ENCODE measurements at places on chromosomes 16 and 17. TPM values are rescaled to one million over a fixed set of nuclear protein-coding genes. Genes with fewer than 3 reads are reported as not detected.

DNA sequence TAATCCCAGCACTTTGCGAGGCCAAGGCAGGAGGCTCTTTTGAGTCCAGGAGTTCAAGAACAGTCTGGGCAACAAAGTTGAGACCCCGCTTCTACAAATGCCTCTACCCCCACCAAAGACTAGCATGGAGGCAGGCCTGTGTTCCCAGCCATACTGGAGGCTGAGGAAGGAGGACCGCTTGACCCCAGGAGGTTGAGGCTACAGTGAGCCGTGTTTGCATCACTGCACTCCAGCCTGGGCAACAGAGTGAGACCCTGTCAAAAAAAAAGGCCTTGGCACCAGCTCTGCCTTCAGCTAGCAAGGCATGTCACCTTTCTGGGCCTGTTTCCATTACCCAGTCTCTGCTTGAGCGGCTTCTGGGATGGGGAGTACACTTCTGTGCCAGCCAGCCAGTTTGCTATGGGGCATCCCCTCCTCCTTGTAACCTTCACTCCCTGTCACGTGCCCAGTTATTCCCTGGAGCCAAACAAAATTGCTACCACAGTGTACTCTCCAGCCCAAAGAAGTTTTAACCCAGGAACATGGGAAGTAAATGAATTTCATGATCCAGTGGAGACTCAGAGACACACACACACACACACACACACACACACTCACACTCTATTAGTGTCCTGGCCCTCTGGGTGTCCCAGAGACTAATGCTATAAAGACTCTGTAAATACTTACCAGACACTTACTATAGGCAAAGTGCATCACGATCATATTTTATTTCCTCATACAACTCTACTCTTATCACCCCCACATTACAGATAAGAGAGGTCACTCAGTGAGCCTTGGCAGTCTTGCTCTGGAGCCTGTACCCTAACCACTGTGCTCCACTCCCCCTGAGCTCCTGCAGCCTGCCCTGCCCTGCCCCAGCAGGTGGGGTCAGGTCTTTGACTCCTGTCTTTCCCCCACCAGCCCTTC, 2.5 kb downstream of the CISD3 start:
- H3K4me3 ChIP-seq = peak overlapping the region; percentile 97
- H3K27me3 ChIP-seq = no peaks in the 10 kb centered on the region
- no peak for DNase-seq
- peaks cover 58% of the 10 kb centered on the region for H3K4me1 ChIP-seq
- H3K36me3 ChIP-seq = peaks cover 29% of the 10 kb centered on the region
- peak overlapping the region; percentile 77 for H3K27ac ChIP-seq

DNA sequence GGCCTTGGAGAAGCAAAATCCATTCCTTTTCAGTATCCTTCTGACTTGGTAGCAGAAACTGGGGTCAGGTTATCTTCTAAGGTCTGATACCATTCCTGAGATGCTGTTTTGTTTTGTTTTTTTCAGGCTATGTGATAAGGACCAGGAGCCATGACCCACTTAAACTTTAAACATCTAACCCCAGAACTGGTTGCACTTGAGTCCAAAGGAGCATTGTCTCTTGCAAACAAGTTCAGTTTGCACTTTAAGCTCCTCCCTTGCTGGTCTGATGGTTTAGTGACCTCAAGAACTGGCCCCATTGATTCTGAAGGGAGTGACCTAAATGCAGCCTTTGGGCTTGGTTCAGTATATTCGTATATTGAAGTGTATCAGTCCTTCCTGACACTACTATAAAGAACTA, 75.2 kb downstream of the ERCC4 start:
- H3K4me3 ChIP-seq = no peak overlapping the region
- H3K27me3 ChIP-seq = no peaks in the 10 kb centered on the region
- no peak overlapping the region for H3K27ac ChIP-seq
- no peaks in the 10 kb centered on the region for H3K36me3 ChIP-seq
- peaks cover 18% of the 10 kb centered on the region for H3K4me1 ChIP-seq

DNA sequence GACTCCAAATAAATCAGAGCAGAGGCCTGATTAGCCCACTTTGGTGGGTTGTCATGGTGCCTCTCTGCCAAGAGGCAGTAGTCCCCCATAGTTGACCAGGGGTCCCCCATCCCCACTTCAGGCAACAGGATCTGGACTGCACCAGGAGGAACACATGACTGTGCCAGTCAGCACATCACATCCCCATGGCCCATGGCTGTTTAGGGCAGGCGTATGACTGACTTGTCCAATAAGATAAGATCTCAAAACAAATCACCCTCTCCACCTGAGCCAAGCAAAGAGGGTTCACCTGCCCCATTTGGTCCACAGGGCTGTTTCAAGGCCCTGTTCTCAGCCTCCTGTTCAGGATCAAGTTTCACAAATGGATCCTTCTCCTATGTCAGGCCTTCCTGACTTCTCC, 93.3 kb downstream of the C16orf78 start:
- H3K36me3 ChIP-seq = peaks cover 3% of the 10 kb centered on the region
- no peak overlapping the region for H3K27ac ChIP-seq
- H3K27me3 ChIP-seq = no peaks in the 10 kb centered on the region
- no peak overlapping the region for H3K4me3 ChIP-seq
- peaks cover 36% of the 10 kb centered on the region for H3K4me1 ChIP-seq

GRCh38 chr16:27408602-27409031, 6.6 kb downstream of the IL21R start:
- H3K27me3 ChIP-seq = no peaks in the 10 kb centered on the region
- DNase-seq = no peak
- H3K36me3 ChIP-seq = peaks cover 85% of the 10 kb centered on the region

DNA sequence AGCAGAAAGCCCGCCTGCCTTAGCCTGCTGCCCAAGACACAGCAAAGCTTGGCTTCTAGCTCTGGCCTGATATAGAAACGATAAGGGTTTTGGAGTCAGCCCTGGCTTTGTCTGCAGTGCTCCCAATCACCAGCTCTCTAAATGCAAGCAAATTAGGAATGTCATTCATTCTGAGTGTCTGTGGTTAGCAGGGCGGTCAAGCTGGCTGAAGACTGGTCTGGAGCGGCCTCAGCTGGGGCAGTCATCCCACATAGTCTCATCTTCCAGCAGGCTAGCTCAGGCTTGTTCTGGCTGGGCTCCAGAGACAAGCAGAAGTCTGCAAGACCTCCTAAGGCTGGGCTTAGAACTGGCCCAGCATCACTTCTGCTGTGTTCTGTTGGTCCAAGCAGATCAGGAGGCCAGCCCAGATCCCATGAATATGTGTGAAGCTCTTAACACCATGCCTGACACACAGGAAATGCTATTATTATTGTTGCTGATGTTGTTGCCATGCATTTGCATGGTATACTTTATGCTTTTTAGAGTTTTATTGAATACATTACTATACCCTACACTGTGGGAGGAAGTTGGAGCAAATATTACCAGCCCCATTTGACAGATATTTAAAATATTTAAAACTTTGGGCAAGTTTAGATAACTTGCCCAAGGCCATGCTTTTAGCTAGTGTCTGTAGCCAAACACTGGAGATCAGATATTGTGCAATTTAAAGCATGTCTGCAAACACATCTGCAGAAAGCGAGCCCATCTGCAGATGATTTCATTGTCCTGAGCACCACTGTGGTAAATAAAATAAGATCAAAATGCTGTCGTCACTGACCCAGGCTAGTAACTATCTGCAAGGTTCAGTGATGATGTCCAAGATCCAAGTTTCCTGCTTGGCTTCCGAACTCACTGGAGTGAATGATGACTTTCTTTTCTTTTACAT, 24.8 kb downstream of the TMC7 start:
- H3K4me1 ChIP-seq = no peaks in the 10 kb centered on the region
- H3K36me3 ChIP-seq = no peaks in the 10 kb centered on the region
- no peak overlapping the region for H3K4me3 ChIP-seq

DNA sequence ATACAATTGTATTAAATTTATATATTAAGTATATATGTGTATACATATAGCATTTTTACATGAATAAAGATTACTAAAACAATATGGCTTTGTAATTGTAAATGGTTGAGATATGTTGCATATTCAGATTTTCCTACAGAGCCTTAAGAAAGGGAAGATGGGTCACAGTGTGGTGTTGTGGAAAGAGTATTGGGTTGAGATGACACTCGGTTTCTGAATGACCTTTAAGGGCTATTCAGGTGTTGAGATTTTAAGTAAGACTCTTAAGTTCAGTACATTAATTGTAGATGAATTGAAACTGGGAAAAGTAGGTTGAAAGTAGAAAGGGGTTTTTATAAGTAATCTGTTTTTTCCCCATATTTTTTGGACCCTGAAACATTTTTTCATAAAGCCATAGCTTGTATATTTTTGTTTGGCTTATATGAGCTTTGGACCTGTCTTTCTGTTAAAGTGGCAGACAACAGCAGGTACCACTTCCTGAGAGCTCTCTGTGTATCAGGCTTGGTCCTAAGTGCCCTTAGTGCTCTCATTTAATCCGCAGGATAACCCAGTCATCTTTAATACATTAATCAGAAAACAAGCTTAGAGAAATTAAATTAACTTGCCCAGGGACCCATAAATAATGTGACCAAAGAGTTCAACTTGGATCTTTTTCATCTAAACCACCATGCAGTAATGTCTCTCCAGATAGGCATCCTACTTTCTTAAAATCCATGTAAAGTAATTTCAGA, 48.5 kb upstream of the MRC2 start:
- peaks cover 47% of the 10 kb centered on the region for H3K36me3 ChIP-seq
- no peak overlapping the region for H3K27ac ChIP-seq
- H3K27me3 ChIP-seq = no peaks in the 10 kb centered on the region
- DNase-seq = no peak

DNA sequence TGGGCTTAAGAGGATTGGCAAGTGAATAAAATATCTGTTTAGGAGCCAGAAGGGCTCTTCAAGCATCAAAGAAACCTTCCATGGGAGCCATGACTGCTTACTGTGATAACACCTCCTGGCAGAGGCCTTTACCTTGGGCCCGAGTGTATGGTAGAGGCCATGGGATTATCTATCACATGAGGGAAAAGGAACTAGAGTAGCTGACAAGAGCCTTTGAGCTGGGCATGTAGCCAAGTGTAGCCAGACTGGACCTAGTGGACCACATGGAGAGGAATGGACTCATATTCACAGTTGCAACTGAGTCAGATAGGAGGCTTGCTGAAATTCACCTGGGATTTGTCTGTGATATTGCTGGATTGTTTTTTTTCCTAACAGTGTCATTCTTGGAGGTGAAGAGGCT, 276.0 kb upstream of the ZFHX3 start:
- H3K4me3 ChIP-seq = no peak overlapping the region
- no peaks in the 10 kb centered on the region for H3K4me1 ChIP-seq
- no peak for DNase-seq
- no peak overlapping the region for H3K27ac ChIP-seq
- H3K27me3 ChIP-seq = no peaks in the 10 kb centered on the region

DNA sequence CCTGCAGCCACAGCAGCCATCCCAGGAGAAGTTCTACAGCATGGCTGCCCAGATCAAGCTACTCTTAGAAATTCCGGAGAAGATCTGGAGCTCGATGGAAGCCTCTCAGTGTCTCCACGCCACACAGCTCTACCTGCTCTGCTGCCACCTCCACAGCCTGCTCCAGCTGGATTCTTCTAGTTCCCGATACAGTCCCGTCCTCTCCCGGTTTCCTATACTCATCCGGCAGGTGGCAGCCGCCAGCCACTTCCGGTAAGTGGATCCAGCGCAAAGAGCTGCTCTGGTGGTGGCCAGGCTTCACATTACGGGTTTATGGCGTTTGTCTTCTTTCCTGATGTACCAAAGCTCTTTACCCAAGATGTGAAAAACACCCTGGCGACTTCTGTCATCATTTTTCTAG, 3.6 kb downstream of the COG1 start:
- H3K36me3 ChIP-seq = peaks cover 55% of the 10 kb centered on the region
- H3K4me1 ChIP-seq = peaks cover 17% of the 10 kb centered on the region
- H3K27ac ChIP-seq = no peak overlapping the region
- DNase-seq = no peak

DNA sequence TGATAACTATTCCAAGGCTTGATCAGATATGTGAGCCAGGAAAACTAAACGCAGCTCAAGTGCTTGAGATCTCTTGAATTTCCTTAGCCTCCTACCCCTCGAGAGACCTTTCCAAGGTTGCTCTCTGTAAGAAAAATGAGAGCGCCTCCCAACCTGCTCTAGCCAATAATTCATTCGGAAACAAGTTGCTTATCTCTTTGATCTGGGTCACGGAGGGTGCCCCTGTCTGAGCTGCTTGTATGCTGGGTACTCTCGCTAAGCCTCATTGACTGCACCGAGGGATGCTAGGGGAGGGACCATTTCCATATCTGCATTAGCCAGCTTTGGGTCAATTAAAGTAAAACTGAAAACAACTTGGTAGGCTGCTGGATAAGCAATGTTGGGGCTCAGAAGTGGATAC, 70.1 kb upstream of the SHISA6 start:
- H3K4me3 ChIP-seq = no peak overlapping the region
- no peaks in the 10 kb centered on the region for H3K36me3 ChIP-seq
- no peak overlapping the region for H3K27ac ChIP-seq
- DNase-seq = no peak
- no peaks in the 10 kb centered on the region for H3K27me3 ChIP-seq
- H3K4me1 ChIP-seq = no peaks in the 10 kb centered on the region

- DNase-seq = no peak
- no peaks in the 10 kb centered on the region for H3K27me3 ChIP-seq
- no peak overlapping the region for H3K4me3 ChIP-seq
- no peaks in the 10 kb centered on the region for H3K36me3 ChIP-seq
Observed at GRCh38 chr17:17527956-17528500, 31.8 kb upstream of the RASD1 start.

- no peak overlapping the region for H3K4me3 ChIP-seq
- H3K27ac ChIP-seq = no peak overlapping the region
- H3K4me1 ChIP-seq = peaks cover 49% of the 10 kb centered on the region
Observed at GRCh38 chr17:80652756-80653330, 108.2 kb downstream of the RPTOR start.

GRCh38 chr17:55632893-55633292, 89.8 kb downstream of the TMEM100 start:
- no peak overlapping the region for H3K4me3 ChIP-seq
- peaks cover 23% of the 10 kb centered on the region for H3K27me3 ChIP-seq
- DNase-seq = no peak
- no peaks in the 10 kb centered on the region for H3K36me3 ChIP-seq
- H3K4me1 ChIP-seq = peaks cover 2% of the 10 kb centered on the region
- H3K27ac ChIP-seq = no peak overlapping the region

- peaks cover 17% of the 10 kb centered on the region for H3K36me3 ChIP-seq
- H3K27ac ChIP-seq = peak within 1 kb of the TSS; percentile 91
- peaks cover 32% of the 10 kb centered on the region for H3K4me1 ChIP-seq
- DNase-seq = peak; percentile 85
Observed at GRCh38 chr16:228852-229730, at the start of gene LUC7L. Gene LUC7L, minus strand, starts transcription at chr16:229449. Its CDS starts 110 bp downstream, at chr16:229339.

- DNase-seq = no peak
- no peak overlapping the region for H3K4me3 ChIP-seq
- H3K4me1 ChIP-seq = peaks cover 17% of the 10 kb centered on the region
- no peak overlapping the region for H3K27ac ChIP-seq
- H3K27me3 ChIP-seq = no peaks in the 10 kb centered on the region
Observed at GRCh38 chr17:36851250-36851649, 86.0 kb upstream of the LHX1 start.

DNA sequence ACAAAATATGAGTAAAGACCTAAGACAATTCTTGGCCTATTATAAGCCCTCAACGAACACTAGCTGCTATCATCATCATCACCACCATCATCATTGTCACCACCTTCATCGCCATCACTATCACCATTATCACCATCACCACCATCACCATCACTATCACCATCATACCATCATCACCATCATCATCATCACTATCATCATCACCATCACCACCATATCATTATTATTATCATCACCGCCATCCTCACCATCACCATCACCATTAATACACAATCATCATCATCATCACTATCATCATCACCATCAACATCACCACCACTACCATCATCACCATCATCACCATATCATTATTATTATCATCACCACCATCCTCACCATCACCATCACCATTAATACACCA, 82.5 kb downstream of the RGS9 start:
- no peak for DNase-seq
- peaks cover 27% of the 10 kb centered on the region for H3K27me3 ChIP-seq
- H3K36me3 ChIP-seq = no peaks in the 10 kb centered on the region
- H3K4me3 ChIP-seq = no peak overlapping the region
- H3K4me1 ChIP-seq = no peaks in the 10 kb centered on the region

The TVP23A gene
- not detected for total RNA-seq

The KRTAP4-1 gene
- not detected for total RNA-seq

The TBC1D3G gene
- total RNA-seq = not detected

Measured in activated CD4-positive, alpha-beta T cell treated with anti-CD3 and anti-CD28 coated beads, Interleukin-2, amount 10 ng/mL, durations not matched to agents 7 days and 5 days (primary cell).